Neuronal stem cell (in vitro differentiated cells): ENCODE measurements at places on chromosomes 13 and 19.

DNA sequence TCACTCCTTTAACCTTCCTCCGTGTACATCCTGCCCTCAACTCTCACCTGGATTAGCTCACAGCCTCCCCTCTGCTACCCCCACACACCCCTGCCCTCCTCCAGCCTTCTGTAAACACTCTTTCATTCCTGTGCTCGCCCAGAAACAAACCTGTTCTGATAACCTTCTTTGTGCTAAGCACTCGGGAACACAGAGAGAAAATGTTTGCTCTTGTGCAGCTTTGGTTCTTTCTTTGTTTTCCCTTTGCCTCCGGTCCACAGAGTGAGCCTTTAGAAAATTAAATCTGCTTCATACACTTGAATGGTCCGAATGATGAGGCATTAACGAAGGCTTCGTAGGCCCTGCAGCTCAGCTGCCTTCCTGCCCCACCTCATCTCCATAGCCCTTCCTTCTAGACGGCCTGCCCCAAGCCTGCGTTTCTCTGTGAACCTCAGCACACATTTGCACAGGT, 6.6 kb upstream of the ZDHHC20 start:
- H3K36me3 ChIP-seq, result no peaks in the 10 kb centered on the region
- H3K27me3 ChIP-seq, result no peaks in the 10 kb centered on the region
- no peak for DNase-seq
- peak overlapping the region; percentile 39 for H3K27ac ChIP-seq

- no peaks in the 10 kb centered on the region for H3K36me3 ChIP-seq
- H3K27ac ChIP-seq, result no peak overlapping the region
- no peak for DNase-seq
- peaks cover 8% of the 10 kb centered on the region for H3K27me3 ChIP-seq
These were observed 33.3 kb downstream of the BLOC1S3 start for GRCh38 chr19:45211751-45212381.

DNA sequence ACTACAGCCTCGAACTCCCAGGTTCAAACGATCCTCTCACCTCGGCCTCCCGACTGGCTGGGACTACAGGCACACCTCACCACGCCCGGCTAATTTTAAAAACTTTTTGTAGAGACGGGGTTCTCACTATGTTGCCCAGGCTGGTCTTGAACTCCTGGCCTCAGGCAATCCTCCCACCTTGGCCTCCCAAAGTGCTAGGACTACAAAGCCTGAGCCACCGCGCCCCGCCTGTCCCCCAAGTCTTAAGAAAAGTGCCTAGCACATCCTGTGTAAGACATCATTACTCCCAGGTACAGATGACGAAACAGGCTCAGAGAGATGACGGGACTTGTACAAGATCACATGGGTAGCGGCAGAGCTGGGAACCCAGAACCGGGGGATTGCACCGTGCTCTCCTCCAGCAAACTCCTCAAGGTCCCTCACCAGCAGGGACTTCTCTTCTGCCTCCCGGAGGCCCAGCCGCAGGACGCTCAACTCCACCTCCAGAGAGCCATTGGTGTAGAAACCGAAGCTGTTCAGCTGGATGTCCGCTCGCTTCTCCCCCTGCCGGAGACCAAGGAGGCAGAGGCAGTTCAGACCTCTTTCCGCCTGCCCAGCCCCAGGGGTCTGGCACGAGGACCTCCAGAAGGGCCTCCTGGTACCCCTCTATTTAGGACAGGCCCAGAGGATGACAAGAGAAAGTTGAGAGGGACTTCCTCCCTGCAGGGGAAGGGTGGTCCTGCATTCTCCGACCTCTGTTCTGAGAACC, 1.0 kb downstream of the GPR108 start:
- peak overlapping the region; percentile 99 for H3K27ac ChIP-seq
- DNase-seq, result peak; percentile 63
- no peaks in the 10 kb centered on the region for H3K27me3 ChIP-seq
- H3K4me3 ChIP-seq, result peak overlapping the region; percentile 84

GRCh38 chr13:73585236-73585635, 526.4 kb downstream of the KLF5 start:
- H3K4me3 ChIP-seq, result no peak overlapping the region
- H3K27ac ChIP-seq, result no peak overlapping the region
- H3K4me1 ChIP-seq, result no peaks in the 10 kb centered on the region
- DNase-seq, result no peak

- H3K36me3 ChIP-seq, result peaks cover 8% of the 10 kb centered on the region
- H3K27me3 ChIP-seq, result no peaks in the 10 kb centered on the region
- DNase-seq, result no peak
- H3K4me1 ChIP-seq, result peaks cover 3% of the 10 kb centered on the region
- no peak overlapping the region for H3K27ac ChIP-seq
These were observed 3.2 kb upstream of the RELB start for GRCh38 chr19:44998025-44998424.

DNA sequence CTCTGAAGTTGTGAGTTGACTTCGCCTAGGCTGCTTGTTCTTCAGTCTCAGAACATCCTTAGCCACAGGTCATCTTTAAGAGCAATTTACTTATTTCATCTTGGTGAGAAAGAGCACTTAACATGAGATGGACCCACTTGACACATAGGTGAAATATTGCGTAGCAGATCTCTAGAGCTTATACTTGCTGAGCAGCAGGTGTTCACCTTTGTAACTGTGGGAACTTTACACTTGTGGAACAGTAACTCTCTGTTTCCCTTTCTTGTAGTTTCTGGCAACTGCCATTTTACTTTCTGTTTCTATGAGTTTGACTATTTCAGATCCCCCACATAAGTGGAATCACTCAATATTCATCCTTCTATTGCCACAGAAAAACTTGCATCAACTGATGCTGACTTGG, 95.7 kb downstream of the SLC10A2 start:
- no peaks in the 10 kb centered on the region for H3K36me3 ChIP-seq
- no peak overlapping the region for H3K4me3 ChIP-seq
- H3K27ac ChIP-seq, result no peak overlapping the region
- no peaks in the 10 kb centered on the region for H3K27me3 ChIP-seq

DNA sequence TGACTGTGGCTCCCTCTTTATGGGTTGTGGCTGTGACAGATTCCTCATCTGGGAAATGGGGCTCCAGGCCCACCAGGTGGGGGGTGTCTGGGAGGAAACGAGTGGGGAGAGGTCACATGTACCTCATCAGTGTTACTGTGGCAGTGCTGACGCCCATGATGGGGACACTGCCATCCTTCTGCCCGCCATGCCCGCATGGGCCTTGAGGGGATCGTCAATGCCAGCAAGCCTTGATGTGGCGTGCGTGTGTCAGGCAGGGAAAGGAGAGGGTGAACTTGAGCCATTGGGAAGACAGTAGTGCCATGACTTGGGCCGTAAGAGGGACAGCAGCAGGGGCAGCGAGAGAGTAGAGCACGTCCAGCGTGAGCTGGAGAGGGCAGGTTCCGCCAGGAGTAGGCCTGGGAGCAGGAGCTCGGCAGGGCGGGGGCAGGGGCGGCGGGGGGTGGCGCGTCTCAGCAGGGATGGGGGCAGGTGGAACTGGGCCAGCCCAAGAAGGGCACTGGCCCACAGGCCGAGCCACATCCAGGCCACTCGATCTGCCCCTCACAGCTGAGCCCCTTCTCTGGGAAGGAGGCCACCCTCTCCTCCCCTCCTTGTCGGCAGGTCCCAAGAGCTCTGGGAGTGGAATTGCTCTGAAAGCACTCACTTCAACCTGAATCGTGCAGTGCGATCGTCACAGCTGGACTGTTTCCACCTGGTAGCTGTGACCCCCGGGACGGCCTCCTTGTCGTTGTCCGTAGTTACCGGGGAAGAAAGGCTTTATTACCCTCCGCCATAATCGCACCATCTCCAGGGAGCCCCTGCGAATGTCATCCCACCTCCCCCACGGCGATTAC, 9.9 kb downstream of the KLHL26 start:
- peaks cover 47% of the 10 kb centered on the region for H3K4me1 ChIP-seq
- no peaks in the 10 kb centered on the region for H3K36me3 ChIP-seq
- H3K4me3 ChIP-seq, result no peak overlapping the region
- no peak for DNase-seq
- no peaks in the 10 kb centered on the region for H3K27me3 ChIP-seq

- H3K4me1 ChIP-seq, result peaks cover 1% of the 10 kb centered on the region
- H3K27me3 ChIP-seq, result no peaks in the 10 kb centered on the region
- DNase-seq, result no peak
- no peak overlapping the region for H3K4me3 ChIP-seq
- H3K27ac ChIP-seq, result no peak overlapping the region
- H3K36me3 ChIP-seq, result no peaks in the 10 kb centered on the region
These were observed 199.2 kb downstream of the TEX29 start for GRCh38 chr13:111519490-111520170.

- H3K27me3 ChIP-seq, result no peaks in the 10 kb centered on the region
- H3K27ac ChIP-seq, result no peak overlapping the region
- no peaks in the 10 kb centered on the region for H3K4me1 ChIP-seq
- H3K36me3 ChIP-seq, result no peaks in the 10 kb centered on the region
- DNase-seq, result no peak
- H3K4me3 ChIP-seq, result no peak overlapping the region
These were observed 1376.3 kb upstream of the SLC10A2 start for GRCh38 chr13:104442536-104442935.

DNA sequence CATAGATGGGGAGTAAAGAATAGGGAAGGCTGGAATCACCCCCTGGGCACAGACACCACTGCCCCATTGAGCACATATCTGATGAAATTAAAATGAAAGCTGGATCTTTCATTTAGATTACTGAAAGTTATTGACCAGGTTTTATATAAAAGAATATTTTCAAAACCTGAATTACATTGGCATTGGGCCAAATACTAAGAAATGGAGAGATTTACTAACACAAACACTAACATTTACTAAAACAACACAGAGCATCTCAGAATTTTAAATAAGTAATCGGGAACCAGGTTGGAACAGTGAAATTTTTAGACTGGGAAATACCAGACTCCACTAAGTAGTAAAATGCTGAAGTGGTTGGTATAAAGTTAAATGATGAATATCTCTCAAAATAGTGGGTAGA, 88.9 kb downstream of the HS6ST3 start:
- no peaks in the 10 kb centered on the region for H3K4me1 ChIP-seq
- DNase-seq, result no peak
- H3K27ac ChIP-seq, result no peak overlapping the region
- no peaks in the 10 kb centered on the region for H3K27me3 ChIP-seq

- H3K27ac ChIP-seq, result no peak overlapping the region
- no peaks in the 10 kb centered on the region for H3K36me3 ChIP-seq
- H3K4me1 ChIP-seq, result no peaks in the 10 kb centered on the region
- no peak for DNase-seq
- H3K4me3 ChIP-seq, result no peak overlapping the region
These were observed 102.7 kb downstream of the ELF1 start for GRCh38 chr13:40916207-40916998.

GRCh38 chr19:54432144-54432738, 16.8 kb upstream of the LENG8 start:
- H3K27ac ChIP-seq, result no peak overlapping the region
- H3K4me1 ChIP-seq, result peaks cover 26% of the 10 kb centered on the region
- no peak for DNase-seq
- no peak overlapping the region for H3K4me3 ChIP-seq
- H3K27me3 ChIP-seq, result no peaks in the 10 kb centered on the region

- H3K27me3 ChIP-seq, result peaks cover 7% of the 10 kb centered on the region
- no peak overlapping the region for H3K4me3 ChIP-seq
- no peaks in the 10 kb centered on the region for H3K36me3 ChIP-seq
- no peak for DNase-seq
These were observed 25.7 kb downstream of the SLC8A2 start for GRCh38 chr19:47445937-47446402.

GRCh38 chr19:1646659-1647453, 5.6 kb downstream of the TCF3 start:
- H3K4me3 ChIP-seq, result no peak overlapping the region

- no peaks in the 10 kb centered on the region for H3K4me1 ChIP-seq
- H3K4me3 ChIP-seq, result no peak overlapping the region
- no peak overlapping the region for H3K27ac ChIP-seq
- DNase-seq, result no peak
- H3K36me3 ChIP-seq, result no peaks in the 10 kb centered on the region
- H3K27me3 ChIP-seq, result no peaks in the 10 kb centered on the region
These were observed 48.7 kb upstream of the GAS6 start for GRCh38 chr13:113912596-113912995.

- H3K27me3 ChIP-seq, result no peaks in the 10 kb centered on the region
- no peaks in the 10 kb centered on the region for H3K36me3 ChIP-seq
- H3K4me3 ChIP-seq, result no peak overlapping the region
- H3K4me1 ChIP-seq, result no peaks in the 10 kb centered on the region
These were observed 22.5 kb downstream of the LGALS16 start for GRCh38 chr19:39677961-39678889.

DNA sequence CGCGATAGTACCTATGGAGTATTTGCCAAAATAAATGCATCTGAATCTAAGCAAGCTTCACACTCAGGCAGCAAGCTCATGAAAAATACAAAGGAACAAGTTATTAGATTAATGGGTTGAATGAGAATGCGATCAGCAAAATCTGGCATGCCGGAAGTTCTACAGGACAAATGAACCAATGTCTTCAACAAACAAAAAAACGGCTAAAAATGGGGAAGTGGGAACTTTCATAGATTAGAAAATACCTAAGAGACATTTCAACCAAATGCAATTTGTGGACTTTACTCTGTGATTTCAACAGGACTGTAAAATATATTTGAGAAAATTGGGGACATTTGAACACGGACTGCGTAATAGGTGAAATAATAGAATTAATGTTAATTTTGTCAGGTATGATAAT, 22.4 kb upstream of the RNASEH2B start:
- H3K27ac ChIP-seq, result no peak overlapping the region
- no peak overlapping the region for H3K4me3 ChIP-seq
- no peaks in the 10 kb centered on the region for H3K36me3 ChIP-seq

DNA sequence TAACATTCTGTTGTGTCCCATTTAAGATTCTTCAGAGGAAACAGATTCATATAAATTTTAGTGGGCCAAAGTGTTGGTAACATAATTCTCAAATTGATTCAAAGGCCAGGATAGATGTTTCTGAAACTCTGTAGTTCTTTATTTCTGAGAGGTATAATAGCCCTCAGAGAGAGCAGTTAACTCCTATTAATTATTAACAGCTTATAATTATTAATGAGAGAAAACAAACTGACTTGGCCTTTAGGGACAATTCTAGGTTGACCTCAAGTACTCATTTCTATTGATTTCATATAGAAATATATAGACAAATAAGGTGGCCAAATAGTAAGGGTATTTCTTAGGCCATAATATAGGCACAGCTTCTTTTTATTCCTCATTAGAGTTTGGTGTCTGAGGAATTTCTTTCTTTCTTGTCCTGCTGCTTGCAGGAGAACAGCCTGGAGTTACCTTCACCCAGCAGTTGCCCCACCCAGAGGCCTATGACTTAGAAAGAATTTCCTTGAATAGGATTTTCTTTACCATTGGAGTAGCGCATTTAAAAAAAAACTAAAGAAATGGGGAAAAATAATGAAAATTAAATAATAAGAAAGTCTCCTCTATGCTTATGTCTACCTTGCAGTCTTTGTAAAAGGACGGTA, 1430.1 kb upstream of the SPRY2 start:
- no peaks in the 10 kb centered on the region for H3K36me3 ChIP-seq
- H3K4me3 ChIP-seq, result no peak overlapping the region
- no peak for DNase-seq
- H3K4me1 ChIP-seq, result no peaks in the 10 kb centered on the region
- no peaks in the 10 kb centered on the region for H3K27me3 ChIP-seq

GRCh38 chr13:71704656-71705055, 162.3 kb downstream of the DACH1 start:
- no peaks in the 10 kb centered on the region for H3K27me3 ChIP-seq
- no peaks in the 10 kb centered on the region for H3K4me1 ChIP-seq
- H3K27ac ChIP-seq, result no peak overlapping the region
